ENCODE measurements at places on chromosomes 11 and 22.

DNA sequence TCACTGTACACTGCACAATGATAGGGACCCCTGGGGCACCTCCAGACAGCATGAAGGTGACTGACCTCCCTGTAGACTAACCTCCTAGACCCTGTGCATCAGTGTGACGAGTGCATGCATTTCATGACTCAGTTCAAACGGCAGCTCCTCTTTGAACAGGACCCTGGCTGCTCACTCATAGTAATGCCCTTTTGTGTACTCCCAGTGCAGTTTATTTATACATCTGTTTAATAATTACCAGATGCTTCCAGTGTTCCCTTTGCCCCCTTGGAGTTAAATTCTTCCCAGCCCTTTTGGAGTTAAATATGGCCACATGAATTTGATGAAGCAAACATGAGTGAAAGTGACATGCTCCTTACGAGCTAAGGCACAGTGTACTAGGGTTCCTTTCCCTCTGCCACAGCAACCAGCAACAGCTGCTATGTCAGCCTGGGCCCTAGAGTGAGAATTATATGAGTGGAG is 72.4 kb downstream of the PANX1 start:
- DNase-seq, result no peak

DNA sequence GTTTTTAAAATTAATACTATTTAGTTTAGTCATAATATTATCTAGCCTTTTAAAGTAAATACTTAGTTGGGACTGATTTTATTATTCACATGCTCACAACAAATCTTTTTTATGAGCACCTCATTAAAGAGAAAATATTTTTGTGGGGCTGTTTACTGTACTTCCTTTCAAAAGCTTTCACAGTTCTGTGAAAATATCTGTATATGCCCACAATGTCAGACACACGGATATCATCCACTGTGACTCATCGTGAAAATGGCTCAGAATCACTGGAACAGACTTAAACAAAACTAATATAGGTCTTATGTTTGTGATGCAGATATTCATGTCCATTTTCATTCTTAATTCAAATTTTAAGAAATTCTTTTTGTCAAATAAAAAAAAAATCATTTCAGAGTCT is 305.2 kb downstream of the RAB38 start:
- DNase-seq, result no peak

- no peak for DNase-seq
Measured at GRCh38 chr22:45930324-45930723, 46.6 kb downstream of the WNT7B start.

DNA sequence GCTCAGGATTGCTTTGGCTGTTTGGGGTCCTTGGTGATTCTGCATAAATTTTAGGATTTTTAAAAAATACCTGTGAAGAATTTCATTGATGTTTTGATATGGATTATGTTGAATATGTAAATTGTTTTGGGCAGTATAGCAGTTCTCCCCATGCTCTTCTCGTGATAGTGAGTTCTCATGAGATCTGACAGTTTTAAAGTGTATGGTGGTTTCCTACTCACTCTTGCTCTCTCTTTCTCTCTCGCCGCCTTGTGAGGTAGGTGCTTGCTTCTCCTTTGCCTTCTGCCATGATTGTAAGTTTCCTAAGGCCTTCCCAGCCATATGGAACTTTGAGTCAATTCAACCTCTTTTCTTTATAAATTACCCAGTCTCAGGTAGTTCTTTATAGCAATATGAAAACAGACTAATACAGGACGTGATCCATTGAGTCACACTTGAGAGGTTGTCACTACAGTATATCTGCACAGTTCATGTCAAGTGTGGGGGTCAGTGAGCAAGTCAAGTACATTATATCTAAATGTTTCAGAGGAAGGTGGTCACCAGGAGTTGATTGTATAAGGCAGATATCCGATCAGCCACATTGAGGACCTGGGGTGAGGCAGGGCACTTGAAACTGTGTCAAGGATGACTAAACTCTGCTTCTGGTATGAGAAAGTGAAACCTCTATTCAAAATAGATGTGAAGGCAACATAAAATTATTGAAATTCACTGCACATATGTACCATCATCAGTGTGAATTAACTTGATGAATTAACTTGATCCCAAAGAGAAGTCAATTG is 70.7 kb upstream of the CCDC179 start:
- no peak for DNase-seq

DNA sequence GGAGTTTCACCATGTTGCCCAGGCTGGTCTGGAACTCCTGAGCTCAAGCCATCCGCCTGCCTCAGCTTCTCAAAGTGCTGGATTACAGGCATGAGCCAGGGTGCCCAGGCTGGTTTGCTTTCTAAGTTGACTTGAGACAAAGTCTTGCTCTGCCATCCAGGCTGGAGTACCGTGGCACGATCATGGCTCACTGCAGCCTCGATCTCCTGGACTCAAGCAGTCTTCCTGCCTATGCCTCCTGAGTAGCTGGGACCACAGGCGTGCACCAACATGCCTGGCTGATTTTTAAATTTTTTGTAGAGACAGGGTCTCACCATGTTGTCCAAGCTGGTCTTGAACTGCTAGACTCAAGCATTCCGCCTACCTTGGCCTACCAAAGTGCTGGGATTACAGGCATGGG is 31.0 kb downstream of the SNU13 start:
- no peak for DNase-seq

DNA sequence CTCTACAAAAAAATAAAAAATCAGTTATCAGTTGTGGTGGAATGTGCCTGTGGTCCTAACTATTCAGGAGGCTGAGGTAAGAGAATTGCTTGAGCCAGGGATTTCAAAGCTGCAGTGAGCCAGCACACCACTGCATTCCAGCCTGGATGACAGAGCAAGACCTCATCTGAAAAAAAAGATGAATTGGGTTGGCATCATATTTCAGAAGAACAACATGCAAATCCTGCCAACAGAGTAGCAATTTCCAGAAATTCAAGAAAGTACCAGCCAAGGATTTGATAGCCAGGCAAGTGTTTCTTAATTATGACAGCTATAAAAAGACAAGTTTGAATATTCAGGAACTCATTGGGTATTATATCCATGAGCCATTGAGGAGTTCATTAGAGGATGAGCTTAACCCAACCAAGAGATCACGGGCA is 75.2 kb downstream of the USP47 start:
- DNase-seq, result no peak

DNA sequence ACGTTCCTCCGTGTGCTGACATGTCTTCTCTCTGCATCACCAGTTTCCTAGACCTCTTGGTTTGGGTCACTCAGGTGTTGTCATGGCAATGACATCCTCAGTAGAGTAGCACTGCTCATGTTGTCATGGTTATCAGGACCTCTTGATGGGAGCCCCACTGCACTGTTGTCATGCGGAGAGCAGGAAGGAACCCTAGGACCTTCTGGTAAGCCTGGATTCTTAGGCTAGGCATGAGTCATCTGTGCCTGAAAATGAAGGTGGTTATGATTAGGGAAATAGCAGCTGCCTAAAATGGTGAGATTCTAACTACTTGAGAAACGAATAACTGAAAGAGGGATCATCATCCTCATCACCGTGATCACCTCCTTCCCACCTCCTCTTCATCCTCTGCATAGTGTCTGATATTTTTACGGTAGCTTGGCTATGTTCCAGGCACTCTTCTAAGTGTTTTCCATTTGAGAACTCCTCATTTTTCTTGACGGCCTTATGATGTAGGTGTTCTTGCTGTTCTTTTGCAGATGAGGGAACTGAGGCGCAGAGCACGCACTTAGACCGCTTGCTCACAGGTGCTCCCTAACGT is 858.4 kb downstream of the NTM start:
- no peak for DNase-seq

- no peak for DNase-seq
Measured at GRCh38 chr22:46602025-46602424, 18.2 kb upstream of the GRAMD4 start.
